Right lung (tissue), 10 donors: ENCODE measurements at places on chromosomes 4 and X.

DNA sequence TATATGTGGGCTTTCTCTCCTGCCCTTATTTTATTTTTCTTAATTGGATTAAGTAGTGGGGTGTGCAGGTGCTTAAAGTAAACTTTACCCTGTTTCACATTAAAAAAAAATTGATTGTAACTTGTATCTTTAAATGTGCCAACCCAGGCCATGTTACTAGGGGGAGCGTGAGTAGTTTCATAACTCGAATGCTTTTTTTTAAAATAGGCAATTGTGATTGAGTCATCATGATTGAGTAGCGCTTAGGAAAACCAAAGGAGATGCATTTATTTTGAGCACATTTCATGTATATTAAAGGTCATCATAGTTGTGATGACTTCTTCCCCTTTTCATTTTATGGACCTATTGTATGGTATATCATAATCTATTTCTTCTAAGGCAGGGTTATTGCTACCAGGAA lies 32.2 kb downstream of the GPAT3 start:
- DNase-seq = no peak

GRCh38 chrX:121236040-121236439 lies 188.6 kb downstream of the GLUD2 start:
- no peak for DNase-seq

GRCh38 chrX:150575419-150575814 lies 7.0 kb downstream of the MTM1 start:
- no peak for DNase-seq

GRCh38 chr4:88398381-88398780 lies 19.7 kb downstream of the HERC6 start:
- DNase-seq = no peak

DNA sequence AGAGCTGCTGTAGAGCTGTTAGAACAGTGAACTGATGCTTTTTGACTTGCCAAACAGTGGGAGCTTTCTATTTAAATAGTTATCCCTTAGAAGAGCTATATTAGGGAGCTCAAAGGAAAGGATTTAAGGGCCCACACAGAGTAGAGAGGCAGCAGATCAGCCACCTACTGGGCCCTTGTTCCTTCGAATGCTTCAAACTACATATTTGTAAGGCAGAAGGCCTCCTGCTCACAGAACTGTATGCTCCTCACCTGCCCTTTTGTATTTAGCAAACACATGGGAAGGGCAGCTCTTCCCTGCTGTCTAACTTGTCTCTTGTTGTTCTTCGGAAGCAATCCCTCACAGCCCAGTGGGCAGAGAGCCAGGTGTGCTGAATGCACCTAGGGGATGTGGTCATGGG lies 38.0 kb downstream of the IL1RAPL1 start:
- no peak for DNase-seq

GRCh38 chr4:101689220-101689619 lies 101.3 kb upstream of the BANK1 start:
- DNase-seq = no peak

DNA sequence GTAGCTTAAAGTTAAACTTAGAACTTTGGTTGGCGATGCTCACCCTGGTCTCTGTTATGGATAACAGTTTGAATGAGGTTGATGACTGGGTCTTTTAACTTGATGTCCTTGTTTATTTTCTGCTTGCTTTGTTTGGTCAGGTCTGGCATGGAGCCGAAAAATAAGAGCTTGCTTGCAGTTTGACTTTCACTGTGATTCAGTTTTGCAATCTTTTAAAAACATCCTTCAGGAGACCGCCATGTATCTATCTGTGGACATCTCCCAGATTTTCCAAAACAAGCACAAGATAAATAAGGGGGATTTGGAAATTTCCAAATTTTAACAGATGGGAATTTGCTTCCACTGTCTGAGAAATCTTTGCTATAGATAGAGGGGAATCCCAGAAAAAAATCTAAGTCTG lies 246.7 kb downstream of the PALLD start:
- peak; percentile 77 for DNase-seq

DNA sequence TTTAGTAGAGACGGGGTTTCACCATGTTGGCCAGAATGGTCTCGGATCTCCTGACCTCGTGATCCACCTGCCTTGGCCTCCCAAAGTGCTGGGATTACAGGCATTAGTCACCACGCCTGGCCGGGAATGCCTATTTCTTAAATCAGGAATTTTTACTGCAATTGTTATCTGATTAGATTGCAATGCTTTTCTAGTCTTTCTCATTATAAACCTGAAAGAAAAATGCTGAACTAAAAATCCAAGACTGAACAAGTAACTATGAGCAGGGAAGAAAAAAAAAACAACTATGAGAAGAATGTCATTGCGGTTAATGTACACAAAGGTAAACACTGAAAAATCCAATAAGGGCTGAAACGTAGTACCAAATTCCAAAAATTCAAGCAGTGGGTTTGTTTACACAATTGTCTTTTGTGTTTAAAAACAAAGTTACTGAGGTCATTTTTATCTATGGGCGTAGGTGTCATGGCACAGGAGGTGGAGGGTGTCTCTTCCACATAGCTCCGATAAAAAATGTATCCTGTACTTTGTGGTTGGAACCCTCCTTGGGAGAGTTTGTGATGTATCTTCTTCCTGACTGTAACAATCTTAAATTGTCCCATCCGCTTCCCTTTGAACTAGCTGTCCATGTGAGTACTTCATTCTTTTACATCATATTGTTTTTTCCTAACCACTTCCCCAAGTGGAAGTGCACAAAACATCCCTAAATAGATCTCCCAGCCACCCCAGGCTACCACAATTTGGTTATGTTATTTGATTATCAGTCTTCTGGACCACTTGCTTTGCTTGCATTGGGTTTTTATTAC lies 11.1 kb upstream of the TMEM156 start:
- DNase-seq = peak; percentile 14

- DNase-seq = peak; percentile 52
Measured at GRCh38 chr4:112099701-112100297, 45.5 kb upstream of the FAM241A start.

- DNase-seq = peak; percentile 27
Measured at GRCh38 chr4:36351082-36351666, 69.8 kb downstream of the DTHD1 start.

DNA sequence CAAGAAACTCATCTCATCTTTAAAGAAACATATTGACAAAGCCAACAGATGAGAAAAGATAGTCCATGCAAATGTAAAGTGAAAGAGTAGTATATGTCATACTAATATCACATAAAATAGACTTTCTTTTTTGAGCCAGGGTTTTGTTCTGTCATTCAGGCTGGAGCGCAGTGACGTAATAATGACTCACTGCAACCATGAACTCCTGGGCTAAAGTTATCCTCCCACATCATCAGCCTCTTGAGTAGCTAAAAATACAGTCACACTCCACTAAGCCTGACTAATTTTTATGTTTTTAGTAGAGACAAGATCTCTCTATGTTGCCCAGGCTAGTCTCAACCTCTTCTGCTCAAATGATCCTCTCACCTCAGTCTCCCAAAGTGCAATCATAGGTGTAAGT lies 51.8 kb upstream of the TRAM1L1 start:
- DNase-seq = no peak

DNA sequence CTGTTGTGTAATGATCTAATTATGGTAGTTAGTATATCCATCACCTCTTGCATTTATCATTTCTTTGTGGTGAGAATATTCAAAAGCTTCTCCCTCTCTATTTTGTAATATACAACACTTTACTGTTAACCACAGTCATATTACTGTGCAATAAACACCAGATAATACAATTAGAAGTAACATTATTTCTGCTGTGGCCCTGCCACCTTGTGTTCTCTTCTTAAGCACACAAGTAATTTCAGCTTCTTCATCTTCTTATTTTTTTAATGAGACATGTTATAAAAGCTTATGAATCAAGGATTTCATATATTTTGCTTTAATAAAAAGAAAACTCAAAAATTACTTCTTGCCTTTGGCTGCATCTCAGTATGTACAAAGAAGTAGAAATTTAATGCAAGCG lies 675.2 kb upstream of the INTU start:
- DNase-seq = no peak

DNA sequence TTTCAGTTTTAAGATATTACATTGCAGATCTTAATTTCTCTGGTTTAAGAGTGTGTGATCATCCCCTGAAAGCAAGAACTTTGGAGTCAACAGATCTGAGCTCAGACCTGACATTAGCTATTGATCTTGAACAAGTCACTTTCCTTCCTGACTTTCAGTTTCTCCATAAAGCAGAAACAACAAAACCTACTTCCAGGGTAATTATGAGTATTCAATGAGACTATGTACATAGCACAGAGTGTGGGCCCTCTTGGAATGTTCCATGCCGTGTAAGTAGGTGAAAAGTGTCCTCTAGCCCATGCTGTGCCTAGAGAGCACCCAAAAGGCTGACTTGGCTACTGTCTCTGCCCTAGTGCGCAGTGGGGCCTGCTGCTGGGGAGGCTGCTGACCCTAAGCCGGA lies 188.0 kb upstream of the RPL34 start:
- no peak for DNase-seq

DNA sequence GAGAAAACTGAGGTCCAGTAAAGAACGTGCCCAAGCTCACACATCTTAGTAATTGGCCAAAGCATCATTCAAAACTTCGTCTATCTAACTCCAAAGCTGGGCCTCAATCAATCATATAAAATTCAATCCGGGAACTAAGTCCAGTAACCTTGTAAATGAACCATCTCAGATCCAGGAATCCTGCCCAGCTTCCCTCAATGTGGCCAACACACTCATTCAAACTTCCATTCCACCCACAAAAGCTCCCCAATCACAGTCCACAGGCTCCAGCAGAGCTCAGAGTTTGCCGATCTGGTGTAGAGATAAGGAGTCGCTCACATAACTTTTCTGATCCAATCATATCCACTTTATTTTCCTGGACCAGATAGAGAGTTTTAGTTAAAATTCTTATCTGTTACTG lies 144.8 kb downstream of the SPATA18 start:
- DNase-seq = no peak

DNA sequence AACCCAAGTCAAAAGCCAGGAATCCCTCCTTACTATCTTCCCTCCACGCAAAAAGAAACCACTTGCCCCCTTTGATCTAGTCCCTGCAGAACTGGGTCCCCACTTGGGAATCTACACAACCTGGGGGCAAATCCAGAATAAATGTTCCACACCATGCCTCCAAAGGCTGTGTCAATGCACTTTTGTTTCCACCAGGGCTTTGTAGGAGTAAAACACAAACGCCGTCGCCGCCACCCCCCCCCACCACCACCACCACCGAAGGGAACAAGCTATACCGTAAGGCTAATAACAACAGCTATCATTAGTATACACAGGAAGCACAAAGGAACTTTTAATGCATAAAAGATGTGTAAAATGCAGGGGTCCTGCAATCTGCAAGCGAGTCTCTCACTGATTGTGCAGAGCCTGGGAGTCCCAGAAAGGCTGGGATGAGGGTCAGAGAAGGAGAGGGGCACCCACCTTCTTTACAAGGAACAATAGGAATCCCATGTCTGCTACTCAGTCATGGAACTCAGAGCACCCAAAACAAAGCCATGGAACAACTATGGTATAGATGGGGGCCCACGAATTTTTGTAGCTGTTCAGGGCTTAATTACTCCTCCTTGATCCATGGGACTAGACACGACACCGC lies 13.2 kb downstream of the BCOR start:
- no peak for DNase-seq
